Inflammatory macrophage treated with lipopolysaccharide for 4 hours (primary cell): ENCODE measurements at places on chromosomes 7 and 10.

DNA sequence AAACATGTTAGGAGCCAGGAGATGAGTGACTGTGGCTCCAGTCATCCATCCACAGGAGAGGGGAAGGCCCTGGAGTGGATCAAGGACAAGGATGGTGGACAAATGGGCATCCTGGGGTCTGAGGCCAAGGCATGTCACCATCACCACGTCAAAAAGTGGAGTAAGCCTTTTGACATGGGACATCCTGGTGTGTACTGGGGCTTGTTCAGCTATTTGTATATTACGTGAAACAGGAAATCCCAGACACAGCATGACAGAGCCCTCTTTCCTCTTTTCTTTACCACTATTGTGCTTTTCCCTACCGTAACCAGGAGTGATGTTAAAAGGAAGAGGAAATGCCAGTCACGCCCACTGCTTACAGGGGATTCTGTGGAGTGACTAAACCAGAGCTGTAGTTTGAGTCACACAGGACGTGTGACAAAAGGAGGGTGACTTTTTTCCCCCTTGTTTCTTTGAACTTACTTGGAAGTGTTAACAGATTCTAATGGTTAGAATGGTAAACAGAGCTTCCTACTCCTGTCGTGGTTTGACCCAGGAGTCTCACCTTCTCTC lies 15.4 kb downstream of the ACSL5 start:
- peak; percentile 99 for DNase-seq

GRCh38 chr7:138238734-138239659 lies 162.7 kb downstream of the AKR1D1 start:
- DNase-seq: peak; percentile 60

- DNase-seq: no peak
Observed at GRCh38 chr7:104240401-104240800, 32.6 kb upstream of the ORC5 start.

DNA sequence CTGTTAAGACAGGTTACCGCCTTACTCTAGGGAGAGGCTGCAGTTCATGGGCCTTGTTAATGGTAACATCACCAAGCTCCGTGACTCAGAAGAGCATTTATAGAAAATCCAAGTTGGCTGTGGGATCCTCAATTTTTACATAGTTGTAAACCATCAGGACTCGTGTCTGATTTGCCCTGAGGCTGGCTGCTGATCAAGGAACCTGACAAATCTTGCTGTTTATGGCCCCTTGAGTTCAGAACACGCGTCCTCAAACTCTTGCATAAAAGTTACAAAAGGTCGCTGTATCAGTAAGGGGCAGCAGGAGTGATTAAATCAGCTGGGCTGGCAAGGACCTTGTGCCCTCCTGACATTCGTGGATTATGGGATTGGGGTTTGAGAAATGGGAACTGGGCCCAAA lies 4.6 kb downstream of the SLC13A4 start:
- DNase-seq: no peak

DNA sequence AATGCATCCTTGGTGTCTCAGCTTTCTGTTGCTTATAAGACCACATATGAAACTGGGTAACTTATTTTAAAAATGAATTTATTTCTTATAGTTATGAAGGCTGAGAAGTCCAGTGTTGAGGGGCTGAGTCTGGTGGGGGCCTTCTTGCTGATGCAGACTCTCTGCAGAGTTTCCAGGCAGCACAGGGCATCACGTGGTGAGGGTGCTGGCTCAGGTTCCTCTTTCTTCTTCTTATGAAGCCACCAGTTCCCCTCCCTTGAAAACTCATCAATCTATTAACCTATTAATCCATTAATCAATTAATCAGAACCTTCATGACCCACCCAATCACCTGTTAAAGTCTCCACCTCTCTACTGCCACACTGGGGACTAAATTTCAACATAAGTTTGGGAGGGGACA lies 595.6 kb upstream of the NRP1 start:
- peak; percentile 18 for DNase-seq

DNA sequence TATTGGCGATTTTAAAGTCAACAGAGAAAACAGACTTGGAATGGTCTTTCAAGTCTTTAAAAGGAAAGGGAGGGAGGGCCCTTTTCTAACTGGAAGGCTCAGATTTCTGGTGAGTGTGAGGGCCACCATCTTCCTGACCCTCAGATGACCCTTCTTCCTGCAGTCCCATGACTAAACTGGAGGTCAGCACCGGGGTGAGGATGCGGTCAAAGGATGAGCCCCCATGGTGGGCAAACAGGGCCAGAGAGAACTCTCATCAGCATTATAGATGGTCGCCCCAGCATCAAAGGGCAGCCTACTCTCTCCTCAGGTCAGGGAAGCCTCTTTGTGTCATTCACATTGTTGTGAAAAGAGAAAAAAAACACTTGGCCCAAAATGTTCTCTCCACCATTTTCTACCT lies 219.2 kb downstream of the LRMDA start:
- DNase-seq: no peak

- DNase-seq: no peak
Observed at GRCh38 chr10:73655990-73656298, at the start of gene SYNPO2L. TSS of gene SYNPO2L (minus strand) at chr10:73656029. CDS start at chr10:73655922, 107 bp downstream.

GRCh38 chr10:35341521-35341920 lies 5.2 kb downstream of the CCNY start:
- no peak for DNase-seq

DNA sequence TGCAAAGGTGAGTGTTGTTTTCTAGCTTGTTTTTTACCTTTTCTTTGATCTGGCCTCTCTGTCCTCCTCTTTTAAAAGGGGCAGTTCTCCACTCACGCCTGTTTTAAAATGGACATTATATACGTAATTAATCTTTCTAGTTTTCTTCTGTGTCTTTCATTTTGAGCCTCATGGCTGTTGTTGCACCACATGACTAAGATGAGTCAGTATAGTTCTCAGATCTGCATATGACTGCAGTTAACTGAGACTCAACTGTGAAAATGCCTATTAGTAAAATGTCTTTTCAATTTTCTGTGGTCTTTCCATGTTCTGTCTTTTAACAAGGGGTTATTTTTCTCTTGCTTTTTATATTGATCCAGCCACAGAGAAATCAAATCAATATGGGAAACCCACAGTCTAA lies 296.1 kb downstream of the CDK14 start:
- peak; percentile 12 for DNase-seq

DNA sequence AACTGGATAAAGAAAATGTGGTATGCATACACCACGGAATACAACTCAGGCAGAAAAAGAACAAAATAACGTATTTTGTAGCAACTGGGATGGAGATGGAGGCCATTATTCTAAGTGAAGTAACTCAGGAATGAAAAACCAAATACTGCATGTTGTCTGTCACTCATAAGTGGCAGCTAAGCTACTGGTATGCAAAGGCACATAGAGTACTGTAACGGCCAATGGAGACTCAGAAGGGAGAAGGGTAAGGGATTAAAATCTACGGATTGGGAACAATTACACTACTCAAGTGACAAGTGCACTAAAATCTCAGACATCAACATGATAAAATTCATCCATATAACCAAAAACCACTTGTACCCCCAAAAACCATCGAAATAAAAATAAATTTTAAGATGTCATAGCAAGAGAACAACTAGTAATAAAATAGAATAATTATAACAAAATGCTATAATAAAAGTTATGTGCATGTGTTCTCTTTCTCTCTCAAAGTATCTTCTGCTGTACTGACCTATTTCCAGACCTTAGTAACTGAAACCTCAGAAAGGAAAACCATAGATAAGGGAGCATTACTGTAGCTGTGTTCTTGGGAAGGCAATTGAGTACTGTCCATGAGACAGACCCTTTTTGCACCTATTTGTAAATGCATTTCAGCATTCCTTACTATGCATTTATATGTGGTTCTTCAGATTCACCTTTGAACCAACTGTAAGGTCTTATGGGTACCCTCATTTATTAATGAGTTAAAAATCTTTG lies 6.7 kb upstream of the NEBL start:
- DNase-seq: no peak

DNA sequence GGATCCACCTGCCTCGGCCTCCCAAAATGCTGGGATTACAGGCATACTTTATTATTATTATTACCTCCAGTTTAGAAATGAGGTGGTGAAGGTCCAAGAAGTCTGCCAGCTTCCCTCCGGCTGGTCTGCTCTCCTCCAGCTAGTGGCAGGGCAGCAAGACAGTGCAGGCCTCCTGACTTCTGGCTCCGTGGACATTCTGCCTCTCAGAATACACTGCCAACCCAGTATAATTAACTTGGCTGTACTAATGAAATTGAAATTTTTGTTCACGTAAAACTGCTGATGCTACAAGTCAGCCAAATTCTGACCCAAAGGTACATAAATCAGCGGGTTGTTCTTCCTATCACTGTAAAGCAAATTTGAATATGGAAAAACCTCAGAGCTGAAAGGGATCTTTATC lies 7.6 kb upstream of the PDE1C start:
- no peak for DNase-seq

- no peak for DNase-seq
Observed at GRCh38 chr7:157047148-157047547, 36.7 kb upstream of the MNX1 start.

DNA sequence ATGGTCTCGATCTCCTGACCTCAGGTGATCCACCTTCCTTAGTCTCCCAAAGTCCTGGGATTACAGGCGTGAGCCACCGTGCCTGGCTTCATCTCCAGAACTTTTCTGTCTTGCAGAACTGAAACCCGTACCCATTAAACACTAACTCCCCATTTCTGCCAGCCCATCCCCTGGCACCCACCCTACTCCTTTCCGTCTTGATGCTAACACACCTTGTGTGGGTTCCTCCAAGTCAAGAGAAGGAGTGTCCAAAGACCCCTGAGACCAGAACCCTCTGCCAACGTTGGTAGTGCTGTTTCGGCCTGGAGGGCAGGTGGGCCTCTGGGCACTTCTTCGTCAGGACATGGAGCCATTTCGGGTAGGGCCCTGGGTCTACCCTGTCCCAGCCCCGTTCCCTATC lies 83.6 kb downstream of the MGMT start:
- DNase-seq: no peak

- no peak for DNase-seq
Observed at GRCh38 chr7:152967958-152968357, 208.4 kb downstream of the ACTR3B start.
